ENCODE measurements at places on chromosomes 11 and 22.

DNA sequence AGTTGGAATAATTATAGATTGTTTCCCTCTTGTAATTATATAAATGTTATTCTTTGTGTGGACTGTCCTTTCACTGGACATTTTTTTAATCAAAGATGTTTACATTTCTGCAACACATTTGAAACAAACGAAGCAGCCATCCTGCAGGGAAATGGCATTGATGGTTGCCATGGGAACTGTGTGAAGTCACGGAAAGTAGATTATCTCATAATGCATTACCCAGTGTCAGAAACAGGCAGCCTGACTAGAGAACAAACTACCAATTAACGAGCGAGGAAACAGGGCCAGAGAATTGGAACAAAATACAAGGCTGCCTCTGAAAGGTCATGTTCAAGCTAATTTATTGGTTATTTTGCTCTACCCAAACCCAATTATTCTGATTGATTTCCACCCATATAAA is 96.9 kb upstream of the LARGE1 start:
- ATAC-seq: no peak

GRCh38 chr11:3085052-3085451 is 27.8 kb upstream of the CARS1 start:
- no peak for ATAC-seq

DNA sequence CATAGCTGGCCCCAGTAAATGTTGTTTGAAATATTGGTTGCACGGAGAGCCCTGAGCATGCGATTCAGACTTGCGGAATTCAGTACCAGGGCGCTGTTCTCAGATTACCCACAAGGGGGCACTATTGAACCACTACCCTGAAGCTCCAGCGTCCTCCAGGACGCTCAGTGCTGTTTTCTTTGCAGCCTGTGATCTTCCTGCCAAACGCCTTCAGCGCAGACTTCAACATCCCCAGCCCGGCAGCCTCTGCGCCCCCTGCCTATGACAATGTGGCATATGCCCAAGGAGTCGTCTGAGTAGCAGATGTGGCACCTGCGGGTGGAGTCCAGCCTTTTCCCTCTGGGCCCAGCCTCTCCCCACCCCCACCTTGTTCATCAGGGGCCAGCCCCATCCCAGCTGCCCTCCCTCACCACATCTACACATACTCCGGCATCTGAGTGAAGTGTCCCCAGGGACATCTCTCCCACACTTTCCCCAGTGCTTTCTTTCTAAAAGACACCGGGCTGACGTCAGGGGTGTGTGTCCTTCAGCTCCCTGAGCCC is 9.6 kb upstream of the MS4A10 start:
- peak; percentile 94 for ATAC-seq

GRCh38 chr11:26143566-26144290 is 188.2 kb upstream of the ANO3 start:
- ATAC-seq: no peak

GRCh38 chr11:64316672-64317324 is 561 bp downstream of the TRMT112 start:
- peak; percentile 14 for ATAC-seq

GRCh38 chr11:1478011-1478410 is 8.6 kb downstream of the MOB2 start:
- no peak for ATAC-seq

DNA sequence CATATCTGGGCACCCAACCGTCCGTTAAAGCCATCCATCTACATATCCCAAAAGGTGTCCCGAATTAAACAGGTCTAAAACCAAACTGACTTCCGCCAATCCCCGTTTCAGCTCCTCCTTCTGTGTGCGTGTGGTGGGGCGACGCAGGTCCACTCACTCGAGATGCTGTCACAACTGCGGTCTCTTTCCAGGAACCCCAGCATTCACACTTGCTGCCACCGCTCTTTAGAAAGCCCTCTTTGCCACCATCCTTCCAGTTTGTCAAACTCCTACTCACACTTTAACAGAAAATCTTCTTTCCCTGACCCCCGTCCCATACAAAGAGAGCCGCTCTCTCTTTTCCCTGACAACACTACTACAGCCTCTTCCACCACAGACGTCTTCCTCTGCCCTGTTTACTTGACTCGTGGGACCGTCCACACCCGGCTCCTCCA is 467 bp downstream of the ESS2 start:
- peak; percentile 17 for ATAC-seq

- ATAC-seq: no peak
These were observed 1.1 kb upstream of the SCT start for GRCh38 chr11:628056-628455.

GRCh38 chr11:131762346-131763110 is 392.1 kb downstream of the NTM start:
- no peak for ATAC-seq

- ATAC-seq: no peak
These were observed 5.0 kb downstream of the ASCL2 start for GRCh38 chr11:2265396-2265795.

GRCh38 chr11:1504581-1505290 is 18.2 kb upstream of the MOB2 start:
- ATAC-seq: no peak

GRCh38 chr11:116931206-116931953 is 94.0 kb upstream of the APOA1 start:
- peak; percentile 91 for ATAC-seq

GRCh38 chr11:66617155-66617834 is 865 bp downstream of the RBM14 start:
- no peak for ATAC-seq

DNA sequence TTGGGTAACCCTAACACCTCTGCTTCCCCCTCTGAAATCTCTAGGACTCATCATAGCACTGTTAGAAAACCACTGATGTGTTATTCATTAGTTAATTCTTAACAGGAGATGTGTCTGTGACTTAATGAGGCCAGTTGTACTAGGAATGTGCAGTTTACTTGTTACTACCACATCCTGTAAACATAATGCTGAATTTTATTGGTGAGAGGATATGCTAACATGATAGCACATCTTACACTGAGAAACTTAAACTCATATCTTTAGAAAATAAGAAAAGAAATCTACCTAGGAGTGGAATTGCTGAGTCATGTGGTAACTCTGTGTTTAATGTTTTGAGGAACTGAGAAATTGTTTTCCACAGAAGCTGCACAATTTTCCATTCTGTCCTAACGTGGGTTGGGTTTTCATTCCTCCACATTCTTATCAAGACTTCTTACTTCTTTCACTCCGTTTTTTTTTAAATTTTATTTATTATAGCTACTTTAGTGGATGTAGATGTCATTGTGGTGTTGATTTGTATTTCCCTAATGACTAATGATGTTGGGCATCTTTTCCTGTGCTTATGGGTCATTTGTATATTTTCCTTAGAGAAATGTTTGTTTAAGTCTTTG is 33.7 kb downstream of the RNF121 start:
- no peak for ATAC-seq

GRCh38 chr11:69881467-69882269 is 62.5 kb upstream of the FGF3 start:
- ATAC-seq: no peak

DNA sequence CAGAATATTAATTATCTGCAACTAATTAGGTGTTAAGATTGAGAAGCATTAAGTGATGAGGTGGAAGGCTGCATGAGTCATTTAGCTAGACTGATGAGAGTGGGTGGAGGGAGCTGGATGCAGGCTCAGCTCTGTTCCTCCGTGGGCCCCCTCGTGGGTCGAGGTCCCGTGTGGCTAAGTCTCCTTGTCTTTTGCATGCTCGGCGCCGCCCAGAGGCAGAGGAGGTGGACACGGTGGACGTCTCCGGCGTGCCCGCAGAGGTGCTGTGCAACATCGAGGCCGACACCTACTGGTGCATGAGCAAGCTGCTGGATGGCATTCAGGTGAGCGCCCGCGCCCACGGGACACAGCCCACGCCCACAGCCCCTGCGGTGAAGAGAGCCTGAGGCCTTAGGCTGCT is 211.6 kb downstream of the TBC1D22A start:
- ATAC-seq: no peak

GRCh38 chr11:49995565-49995964 is 13.2 kb upstream of the OR4C12 start:
- ATAC-seq: no peak

DNA sequence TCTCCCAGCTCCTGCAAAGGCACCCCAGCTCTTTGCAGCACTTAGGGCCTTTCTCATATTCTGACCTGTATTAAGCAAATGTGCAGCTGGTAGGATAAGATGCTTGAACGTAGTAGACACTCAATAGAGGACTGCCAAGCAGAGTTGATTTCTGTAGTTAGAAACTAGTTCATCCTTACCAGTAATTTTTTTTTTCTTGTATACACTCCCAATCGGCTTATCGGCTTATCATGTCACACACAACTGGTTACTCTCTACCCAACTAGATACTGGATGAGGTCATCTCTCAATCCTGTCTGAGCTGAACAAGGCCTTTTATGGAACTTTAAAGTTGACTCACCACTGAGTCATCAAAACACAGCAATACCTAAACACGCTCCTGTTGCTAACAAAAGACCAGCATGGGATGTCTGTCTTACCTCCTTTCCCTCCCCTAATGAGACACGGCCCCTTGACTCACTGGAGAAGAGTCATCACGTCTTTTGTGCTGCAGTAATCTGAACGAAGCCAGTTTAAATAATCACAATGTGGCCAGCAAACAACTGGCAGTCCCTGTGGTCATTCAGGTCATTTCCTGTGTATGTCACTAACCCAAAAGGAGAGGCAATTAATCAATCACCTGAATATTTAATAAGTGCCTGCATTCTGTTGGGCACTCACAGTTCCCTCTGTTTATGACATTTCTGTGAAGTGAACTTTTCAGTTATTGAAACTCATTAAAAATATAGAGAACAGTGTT is 7.5 kb upstream of the WEE1 start:
- peak; percentile 94 for ATAC-seq

GRCh38 chr11:96186806-96187205 is 156.2 kb downstream of the MAML2 start:
- no peak for ATAC-seq

DNA sequence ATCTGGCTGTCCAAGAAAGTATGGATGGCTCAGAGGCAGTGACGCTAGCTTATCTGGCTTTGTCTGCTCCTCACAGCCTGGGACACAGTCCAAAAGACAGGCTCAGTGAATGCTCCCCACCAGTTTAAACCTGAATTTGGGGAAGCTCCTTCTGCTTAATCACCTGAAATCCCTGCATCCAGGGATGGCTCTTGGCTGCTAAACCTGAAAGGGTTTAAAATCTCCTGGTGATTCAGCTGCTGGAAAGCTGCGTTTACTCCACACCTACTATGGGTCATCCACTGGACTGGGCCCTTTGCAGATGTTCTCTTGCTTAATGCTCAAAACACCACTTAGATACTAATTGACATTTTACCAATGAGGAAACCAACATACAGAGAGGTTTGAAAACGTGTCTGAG is 302.0 kb upstream of the NARS2 start:
- ATAC-seq: peak; percentile 89

DNA sequence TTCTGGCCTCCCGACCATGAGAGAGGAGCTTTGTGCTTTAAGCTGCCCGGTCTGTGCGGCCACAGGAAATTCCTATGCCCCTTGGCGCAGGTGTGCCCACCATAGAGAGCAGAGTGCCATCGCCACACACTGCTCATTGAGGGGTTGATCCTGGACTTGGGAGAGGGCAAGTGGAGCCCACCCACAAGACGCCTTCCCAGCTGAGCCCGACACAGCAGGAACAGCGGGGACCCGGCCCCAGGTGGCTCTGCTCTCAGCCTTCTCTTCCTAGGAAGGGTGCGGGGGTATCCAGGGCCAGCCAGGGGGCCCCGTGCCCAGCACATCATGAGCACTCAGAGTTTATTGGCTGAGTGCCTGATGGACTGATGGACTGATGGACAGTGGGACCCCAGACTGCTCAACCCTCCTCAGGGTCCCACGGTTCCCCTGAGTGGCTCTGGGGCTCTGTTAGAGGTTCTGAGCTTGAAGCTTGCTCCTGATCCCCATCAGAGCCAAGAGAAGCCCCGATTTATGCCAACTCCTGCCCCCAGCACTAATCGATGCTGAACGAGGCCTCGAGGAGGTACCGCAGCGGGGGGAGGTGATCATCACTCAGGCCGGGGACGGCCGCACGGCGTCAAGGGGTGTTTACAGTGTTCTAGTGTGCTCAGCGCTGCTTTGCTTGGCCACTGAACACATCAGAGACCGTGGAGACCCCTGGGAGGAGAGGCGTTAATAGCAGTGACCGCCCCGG is 13.5 kb upstream of the MRGPRD start:
- ATAC-seq: no peak

DNA sequence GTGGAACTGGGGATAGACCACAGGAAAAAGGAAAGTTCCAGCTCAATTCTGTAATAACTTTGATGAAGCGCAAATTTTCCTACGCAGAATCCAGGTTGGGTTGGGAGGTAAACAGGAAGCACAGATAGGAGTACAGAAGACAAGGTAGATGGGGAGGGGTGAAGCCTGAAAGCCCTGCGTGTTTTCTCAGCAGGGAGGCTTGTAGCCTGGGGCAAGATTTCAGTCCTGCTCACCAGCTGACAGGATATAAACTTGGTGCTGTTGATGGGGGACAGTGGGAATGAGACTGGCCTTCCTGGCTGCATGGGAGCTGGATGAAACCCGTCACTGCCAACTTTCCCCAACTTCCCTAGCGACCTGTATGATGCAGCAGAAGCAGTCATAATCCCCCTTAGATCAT is 114.9 kb downstream of the ARHGAP32 start:
- ATAC-seq: no peak

- ATAC-seq: no peak
These were observed 5.6 kb upstream of the MPEG1 start for GRCh38 chr11:59218319-59218718.

- ATAC-seq: no peak
These were observed 40.3 kb upstream of the RASSF10 start for GRCh38 chr11:12968826-12969225.

DNA sequence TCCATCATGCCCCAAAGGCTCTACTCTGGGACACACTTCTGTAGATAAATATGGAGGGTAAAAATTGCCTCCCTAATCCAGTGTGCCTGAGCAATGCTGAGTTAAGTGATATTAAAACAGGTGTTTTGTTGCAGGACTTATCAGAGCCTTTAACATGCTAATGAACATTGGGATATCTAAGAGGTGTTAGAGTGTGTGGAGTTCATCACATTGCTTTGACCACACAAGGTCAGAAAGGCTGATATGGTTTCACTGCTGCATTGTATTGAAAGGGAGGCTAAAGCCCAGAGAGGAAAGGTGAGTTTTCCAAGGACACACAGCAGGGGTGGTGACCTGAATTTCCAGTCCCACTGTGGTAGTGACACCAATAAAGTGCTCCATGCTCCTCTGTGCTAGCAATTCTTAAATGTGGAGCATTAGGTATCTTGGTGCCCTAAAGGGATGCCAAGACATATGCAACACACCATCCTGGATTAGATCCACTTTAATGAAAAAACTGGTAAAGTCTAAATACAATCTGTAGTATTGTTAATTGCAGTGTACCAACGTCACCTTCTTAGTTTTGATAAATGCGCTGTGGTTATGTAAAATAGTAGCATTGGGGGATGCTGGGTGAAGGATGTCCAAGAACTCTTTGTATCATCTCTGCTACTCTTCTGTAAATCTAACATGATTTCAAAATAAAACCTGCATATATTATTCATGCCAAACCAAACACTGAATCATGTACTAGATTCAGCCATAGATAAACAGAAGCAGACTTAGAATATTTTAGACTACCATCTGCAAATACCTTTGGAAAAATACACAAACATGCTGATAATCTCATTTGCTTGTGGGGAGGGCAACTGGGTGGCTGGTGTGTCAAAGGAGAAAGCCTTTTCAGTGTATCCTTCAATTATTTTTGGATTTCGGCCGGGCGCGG is 45.8 kb downstream of the MIAT start:
- no peak for ATAC-seq

GRCh38 chr11:13324709-13325108 is 47.1 kb downstream of the BMAL1 start:
- no peak for ATAC-seq

GRCh38 chr11:206526-207207 is 532 bp downstream of the BET1L start:
- ATAC-seq: peak; percentile 11

GRCh38 chr11:42054351-42054900 is 595.0 kb upstream of the LRRC4C start:
- no peak for ATAC-seq

All from esophagus mucosa (tissue), 1 donor.